ENCODE measurements at places on chromosomes 16 and 17.
A peak's percentile ranks its signal among the peaks of the same experiment; 100 is the strongest.

DNA sequence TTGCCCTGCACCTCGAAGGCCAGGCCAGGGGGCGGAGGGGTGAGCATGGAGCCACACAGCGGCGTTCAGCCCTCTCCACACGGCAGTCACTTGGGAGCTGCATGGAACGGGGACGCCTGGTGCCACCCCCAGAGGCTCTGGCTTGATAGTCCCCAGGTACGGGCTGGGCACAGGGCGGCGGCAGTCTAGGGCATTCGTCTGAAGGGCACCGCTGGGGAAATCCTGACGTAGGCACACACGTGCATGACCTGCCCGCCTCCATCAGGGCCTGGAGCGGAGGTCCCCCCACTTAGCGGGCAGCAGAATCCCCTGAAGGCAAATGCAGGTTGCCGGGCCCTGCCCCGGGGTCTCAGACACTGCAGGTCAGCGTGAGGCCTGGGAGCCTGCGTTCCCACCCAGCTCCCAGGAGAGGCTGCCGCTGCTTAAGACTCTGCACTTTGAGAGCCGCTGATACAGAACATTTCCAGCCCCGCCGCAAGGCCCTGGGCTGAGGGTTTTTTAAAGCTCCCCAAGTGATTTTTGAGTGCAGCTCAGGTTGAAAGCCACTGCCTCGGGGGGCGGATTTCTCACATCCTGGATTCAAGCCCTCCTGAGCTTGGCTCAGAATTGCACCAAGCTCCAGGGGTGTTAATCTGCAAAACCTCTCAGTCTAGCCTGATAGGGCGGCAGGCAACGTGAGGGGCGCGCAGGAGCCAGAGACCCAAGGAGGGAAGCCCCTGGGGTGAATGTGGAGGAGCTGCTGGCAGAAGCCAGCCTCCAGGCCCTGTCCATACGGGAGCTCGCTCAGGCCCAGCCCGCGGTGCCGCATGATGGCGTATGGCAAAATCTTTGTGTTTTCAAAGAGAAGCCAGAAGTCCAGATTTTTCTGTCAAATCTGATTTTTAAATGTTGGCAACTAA is 182.3 kb upstream of the GSE1 start:
- no peak for DNase-seq

- DNase-seq, result no peak
Measured at GRCh38 chr16:85077039-85077438, 35.2 kb downstream of the CIBAR2 start.

DNA sequence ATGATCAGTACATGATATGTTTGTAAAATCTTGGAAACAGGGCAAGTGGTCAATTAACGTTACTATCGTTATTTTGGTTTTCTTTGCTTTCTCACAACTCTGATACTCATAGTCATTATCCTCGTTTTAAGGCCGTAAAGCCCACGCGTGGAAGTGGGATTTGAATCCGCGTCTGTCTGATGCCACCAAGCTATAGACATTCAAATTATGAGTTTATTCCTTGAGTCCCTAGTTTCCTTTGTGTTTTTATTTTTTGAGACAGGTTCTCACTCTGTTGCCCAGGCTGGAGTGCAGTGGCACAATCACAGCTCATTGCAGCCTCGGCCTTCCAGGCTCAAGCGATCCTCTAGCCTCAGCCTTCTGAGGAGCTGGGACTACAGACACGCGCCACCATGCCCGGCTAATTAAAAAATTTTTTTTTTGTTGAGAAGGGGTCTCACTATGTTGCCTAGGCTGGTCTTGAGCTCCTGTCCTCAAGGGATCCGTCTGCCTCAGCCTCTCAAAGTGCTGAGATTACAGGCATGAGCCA is 1.0 kb downstream of the DCTN5 start:
- no peak for DNase-seq

DNA sequence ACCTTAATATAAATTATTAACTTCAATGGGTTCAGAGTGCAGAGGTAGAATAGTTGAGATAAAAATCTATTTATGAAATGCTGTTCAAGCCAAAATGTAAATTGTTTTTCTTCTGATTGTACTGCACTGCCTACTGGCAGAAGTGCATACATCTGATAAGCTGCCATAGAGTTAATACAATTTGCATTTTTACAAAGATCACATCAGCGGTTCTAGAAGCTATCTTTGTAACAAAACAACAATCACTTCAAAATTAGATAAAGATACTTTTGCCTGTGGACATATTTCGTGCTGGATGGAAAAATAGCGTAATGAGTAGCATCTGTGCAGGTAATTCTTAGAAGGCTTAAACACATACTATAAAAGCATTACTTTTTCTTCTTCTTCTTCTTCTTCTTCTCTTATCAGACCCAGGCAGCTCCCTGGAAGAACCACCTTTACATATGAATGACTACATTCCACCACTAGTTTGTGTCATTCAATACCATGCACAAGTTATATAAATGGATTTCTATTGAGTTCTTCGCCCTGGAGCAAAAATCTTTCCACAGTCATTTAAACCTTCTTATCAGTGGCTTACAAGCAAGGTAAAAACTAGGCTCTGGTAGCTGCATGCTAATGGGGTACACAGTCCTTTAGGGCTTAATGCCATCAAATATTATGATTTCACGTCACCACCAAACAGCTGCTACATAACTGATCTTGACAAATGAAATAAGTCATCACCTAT is 47.0 kb downstream of the SYNRG start:
- no peak for DNase-seq

DNA sequence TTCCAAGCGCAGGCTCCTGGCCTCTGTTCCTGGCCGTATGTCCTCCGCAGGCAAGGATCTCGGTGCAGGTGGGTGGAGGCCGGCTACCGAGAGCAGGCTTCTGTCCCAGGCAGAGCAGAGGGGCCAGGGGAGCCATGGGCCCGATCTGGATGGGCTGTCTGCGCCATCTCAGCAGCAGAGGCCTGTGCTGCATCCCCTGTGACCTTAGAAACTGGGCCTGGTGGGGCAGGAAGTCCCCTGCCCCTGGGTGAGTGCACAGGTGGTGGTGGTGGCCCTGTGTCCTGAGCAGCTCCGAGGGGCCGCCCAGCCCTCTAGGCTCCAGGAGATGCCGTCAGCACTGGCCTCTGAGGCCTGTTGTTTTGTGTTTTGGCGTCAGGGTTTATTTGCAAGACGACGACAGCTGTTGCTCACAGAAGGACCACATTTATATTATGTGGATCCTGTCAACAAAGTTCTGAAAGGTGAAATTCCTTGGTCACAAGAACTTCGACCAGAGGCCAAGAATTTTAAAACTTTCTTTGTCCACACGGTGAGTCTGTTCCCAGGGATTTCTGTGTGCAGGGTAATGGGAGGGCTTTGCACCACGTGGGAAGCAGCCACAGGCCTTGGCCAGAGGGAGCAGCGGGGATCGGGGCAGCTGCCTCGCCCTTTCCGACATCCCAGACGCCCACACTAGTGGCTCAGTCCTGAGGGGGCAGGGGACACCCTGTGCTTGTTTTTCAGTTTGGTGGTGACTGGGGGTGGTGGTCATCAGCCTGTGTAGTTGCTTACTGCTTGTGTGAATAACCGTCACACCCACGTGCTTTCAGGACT is 59.1 kb downstream of the PDPK1 start:
- no peak for DNase-seq

GRCh38 chr17:78991017-78991738 is 11.5 kb upstream of the LGALS3BP start:
- peak; percentile 66 for DNase-seq

GRCh38 chr16:68416057-68417046 is 32.0 kb downstream of the SMPD3 start:
- peak; percentile 81 for DNase-seq

DNA sequence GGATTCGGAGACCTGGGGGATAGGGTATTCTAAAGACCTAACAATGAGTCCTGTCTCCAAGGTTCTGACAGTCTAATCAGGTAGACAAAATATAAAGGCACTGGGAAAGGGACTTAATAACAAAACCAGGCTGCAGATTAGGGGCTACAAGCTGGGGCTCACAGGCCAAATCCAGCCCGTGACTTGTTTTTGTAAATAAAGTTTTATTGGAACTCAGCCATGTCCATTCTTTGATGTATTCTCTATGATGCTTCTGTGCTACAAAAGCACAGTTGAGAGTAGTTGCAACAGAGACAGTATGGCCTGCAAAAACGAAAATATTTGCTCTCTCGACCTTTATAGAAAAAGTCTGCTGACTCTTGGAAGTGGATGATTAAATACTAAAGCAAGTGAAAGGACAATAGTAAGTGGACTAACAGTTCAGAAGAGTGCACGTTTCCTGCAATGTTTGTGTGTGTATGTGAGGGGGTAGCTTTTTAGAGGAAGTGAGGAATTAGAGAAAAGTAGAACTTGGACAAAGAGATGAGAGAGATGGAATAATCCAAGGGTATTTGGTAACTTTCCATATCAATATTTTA is 115.4 kb upstream of the ZFHX3 start:
- DNase-seq, result no peak

DNA sequence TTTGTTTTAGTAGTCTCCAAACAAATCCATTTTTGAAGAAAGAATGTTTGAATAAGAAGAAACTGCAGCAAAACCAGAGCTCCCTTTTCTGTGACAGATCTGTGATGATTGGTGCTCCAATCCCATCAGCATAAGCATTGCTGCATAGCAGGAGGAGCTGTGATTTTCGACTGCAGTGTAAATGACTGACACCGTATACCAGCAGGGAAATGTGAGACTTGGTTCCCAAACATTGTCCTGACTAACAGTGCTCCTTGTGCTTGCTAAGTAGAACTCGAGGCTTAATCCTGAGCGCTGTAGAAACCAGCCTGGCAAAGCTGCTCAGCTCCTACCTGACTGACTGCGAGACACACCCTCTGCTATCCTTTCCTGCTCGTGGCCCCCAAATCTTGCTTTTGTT is 57.2 kb downstream of the NUP93 start:
- DNase-seq, result peak; percentile 16

DNA sequence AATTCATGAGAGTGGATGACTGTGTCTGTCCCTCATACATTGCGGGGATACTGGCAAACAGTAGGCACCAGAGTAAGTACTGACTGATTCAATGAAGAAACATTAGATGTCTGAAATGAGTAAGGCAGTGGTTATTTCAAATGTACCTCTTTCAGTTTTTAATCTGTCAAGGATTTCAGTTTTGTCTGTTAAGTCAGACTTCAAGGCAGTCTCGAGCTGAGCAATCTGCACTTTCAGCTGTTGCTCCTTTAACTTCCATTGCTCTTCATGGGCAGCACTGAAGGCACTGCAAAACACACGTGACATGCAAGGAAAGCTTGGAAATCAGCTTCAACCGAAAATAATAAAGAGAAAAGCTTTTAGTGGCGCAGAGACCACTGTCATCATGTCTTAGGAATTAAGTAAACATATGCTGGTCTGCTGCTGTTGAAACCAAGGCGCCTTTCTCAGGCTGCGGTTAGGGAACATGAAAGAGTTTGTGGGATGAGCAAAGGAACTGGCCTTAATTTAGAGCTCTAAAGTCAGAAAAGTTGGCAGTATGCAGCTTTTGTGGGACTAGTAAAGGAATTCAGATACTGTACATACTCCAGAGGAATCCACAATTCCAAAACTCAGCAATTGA is 38.8 kb downstream of the RPGRIP1L start:
- DNase-seq, result no peak

DNA sequence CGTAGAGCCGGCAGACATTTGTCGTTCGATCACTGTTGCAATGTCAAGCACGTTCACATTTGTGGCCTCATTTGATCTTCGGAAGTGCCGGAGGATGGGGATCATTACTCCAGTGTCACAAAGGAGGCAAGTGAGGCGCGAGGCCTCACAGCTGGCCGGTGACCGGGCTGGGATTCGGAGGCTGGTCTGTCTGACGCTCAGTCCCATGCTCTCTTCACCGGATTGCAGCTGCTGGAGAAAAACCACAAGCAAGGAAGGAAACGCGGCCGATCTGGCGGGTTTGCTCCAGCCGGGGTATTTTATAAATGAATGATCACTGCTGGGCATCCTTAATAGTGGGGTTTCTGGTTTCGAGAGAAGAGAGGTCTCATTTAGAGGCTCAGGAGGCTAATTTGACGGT is 127.8 kb downstream of the OR1D5 start:
- DNase-seq, result no peak

DNA sequence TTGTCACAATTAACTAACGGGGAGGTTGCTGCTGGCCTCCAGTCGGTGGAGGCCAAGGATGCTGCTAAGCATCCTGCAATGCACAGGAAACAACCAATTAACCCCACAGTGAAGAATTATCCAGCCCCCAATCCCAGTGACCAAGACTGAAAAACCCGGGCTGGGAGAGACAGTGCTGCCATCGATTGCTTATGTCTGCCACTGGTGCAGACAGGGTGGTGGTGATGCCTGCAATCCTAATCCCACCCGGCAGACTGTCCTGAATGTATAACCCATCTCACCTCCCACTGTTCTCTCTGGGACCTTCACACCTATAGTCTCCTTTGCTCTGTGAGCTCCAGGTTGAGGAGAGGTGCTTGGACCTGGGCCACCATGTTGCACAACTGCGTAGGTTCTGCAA is 42.3 kb upstream of the KLHDC4 start:
- DNase-seq, result no peak

GRCh38 chr17:28946239-28946638 is 5.1 kb downstream of the PHF12 start:
- peak; percentile 27 for DNase-seq

DNA sequence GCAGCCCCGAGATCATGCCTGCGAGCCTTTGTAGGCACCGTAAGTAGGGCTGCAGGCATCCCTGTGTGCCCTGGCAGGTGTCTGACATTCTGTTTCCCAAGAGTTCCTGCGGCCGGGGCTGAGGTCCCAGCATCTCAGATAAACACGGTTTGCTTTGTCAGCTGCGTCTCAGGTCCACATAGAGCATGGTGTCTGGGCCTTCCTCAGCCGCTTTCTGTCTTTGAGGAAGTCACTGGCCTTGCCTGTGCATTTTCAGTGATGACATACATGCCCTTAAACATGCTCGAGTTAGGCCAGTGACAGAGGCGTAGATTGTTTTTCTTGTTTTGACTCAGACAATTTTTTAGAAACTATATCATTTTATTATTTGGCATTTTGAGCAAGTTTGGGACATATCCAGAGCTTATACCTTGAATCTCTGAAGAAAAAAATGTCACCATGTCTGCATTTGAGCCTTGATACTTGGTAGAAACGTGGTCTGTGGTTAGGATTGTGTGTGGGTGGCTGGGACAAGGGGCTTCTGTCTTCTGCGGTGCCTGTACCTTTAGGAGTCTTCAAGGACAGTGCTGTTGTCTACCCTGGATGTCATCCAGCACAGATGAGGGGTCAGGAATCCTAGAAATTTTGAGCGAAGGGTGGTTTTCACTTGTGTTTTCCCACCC is 105.8 kb downstream of the SNX29 start:
- no peak for DNase-seq

DNA sequence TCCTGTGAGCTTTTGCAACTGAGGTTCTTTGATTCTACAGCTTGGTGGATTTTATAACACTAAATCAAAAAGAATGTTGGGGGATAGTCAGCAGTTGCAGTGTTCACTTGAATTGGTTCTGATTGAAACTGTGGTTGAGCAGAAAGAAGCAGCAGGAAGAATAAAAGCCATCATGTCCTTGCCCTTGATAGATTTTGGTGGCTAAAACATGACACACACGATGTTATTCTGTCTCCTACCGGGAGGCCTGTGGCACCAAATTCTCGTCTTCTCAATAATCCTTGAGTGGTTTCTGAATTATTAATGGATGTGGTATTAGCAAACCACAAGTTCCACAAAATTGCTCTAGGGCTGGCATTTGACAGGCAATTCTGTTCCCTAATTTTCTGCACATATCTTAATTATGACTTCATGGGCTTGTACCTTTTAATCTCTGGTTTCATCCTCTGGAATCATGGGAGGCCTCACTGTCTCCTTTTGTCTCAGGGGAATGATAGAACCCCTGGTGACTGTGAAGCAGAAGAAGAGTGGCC is 338.2 kb downstream of the SNX29 start:
- DNase-seq, result peak; percentile 91

Measured in NCI-H69 (cell line).